ENCODE measurements at places on chromosomes 3 and 15.

DNA sequence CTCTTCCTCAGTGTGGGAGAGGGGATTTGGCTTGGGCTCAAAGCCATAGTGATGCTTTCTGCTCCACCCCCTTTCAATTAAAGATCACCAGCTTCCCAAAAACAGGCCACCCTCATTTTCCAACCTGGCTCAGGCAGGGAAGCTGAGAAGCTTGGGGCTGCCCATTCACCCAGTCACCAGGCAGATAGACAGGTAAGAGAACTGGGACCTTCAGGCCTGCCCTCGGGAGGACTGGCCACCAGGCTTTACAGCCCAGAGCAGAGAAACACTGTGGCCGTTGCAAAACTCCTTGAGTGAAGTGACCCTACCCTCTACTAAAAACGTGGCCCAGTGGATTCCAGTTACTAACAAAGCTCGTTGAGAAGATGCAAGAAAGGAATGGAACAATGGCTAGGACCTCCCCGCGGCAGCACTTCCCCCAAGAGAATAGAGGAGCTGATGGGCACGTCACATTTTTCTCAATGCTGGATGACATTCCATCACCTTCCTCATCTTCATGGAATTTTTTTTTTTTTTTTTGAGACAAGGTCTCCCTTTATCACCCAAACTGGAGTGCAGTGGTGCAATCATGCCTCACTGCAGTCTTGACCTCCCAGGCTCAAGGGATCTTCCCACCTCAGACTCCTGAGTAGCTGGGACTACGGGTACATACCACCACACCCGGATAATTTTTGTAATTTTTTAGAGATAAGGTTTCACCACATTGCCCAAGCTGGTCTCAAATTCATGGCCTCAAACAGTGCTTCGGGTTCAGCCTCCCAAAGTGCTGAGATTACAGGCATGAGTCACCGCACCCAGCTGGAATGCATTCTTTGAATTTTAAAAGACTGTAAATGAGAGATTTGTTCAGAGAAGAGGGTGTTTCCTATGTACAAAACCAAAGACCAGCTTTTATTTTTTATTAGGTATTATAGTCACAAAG, 37.9 kb downstream of the LIPC start:
- no peak for DNase-seq
- no peaks in the 10 kb centered on the region for H3K36me3 ChIP-seq
- H3K4me1 ChIP-seq, result peaks cover 25% of the 10 kb centered on the region
- H3K4me3 ChIP-seq, result no peak overlapping the region

- no peak overlapping the region for H3K27ac ChIP-seq
- H3K4me3 ChIP-seq, result no peak overlapping the region
- H3K36me3 ChIP-seq, result no peaks in the 10 kb centered on the region
- no peaks in the 10 kb centered on the region for H3K27me3 ChIP-seq
- peaks cover 24% of the 10 kb centered on the region for H3K4me1 ChIP-seq
Measured at GRCh38 chr15:57565311-57565710, 26.4 kb upstream of the MYZAP start.

DNA sequence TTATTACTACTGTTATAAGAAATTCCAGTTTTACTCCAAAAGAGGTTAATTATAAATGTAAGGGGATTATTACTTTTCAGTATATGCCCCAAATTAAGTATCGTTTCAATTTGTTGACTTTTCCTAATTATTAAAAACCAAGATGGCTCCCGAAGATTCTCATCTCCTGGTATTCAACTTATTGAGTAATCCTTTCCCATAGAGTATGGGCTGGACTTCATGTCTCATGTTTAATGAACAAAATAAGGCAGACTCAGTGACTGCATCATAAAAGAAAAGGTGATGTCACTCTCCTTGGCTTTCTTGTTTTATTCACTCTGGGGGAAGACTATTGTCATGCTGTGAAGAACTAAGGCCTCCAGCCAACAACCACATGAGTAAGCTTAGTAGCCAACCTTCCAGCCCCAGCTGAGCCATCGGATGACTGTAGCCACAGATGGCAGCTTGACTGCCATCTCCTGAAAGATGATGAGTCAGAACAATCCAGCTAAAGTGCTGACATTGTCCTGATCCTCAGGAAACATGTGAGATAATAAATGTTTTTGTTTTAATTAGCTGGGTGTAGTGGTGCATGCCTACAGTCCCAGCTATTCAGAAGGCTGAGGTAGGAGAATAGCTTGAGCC, 17.3 kb downstream of the IGF2BP2 start:
- no peak for DNase-seq
- H3K36me3 ChIP-seq, result no peaks in the 10 kb centered on the region
- H3K27ac ChIP-seq, result no peak overlapping the region
- H3K4me1 ChIP-seq, result no peaks in the 10 kb centered on the region
- no peaks in the 10 kb centered on the region for H3K27me3 ChIP-seq

DNA sequence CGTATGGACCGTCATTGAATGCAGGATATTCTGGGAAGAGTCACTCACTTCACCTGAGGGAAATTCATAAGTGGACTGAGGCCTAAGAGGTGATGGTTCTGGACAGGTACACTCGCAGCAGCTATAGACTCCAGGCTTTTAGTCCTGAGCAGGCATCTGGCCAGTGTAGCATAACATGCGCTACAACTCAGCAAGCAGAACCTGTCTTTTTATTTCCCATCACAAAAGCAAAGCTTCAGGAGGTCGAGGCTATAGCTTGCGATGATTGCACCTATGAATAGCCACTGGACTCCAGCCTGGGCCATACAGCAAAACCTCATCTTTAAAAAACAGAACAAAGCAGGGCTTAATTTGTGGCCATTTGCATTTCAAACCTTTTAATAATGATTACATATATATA, 185.8 kb downstream of the KCNH8 start:
- no peaks in the 10 kb centered on the region for H3K4me1 ChIP-seq
- H3K27ac ChIP-seq, result no peak overlapping the region
- no peaks in the 10 kb centered on the region for H3K27me3 ChIP-seq
- H3K36me3 ChIP-seq, result no peaks in the 10 kb centered on the region
- DNase-seq, result no peak
- H3K4me3 ChIP-seq, result no peak overlapping the region

- no peak for DNase-seq
- H3K4me3 ChIP-seq, result no peak overlapping the region
- no peaks in the 10 kb centered on the region for H3K27me3 ChIP-seq
- no peaks in the 10 kb centered on the region for H3K36me3 ChIP-seq
Measured at GRCh38 chr3:175336406-175337133, 477.4 kb downstream of the NAALADL2 start.

DNA sequence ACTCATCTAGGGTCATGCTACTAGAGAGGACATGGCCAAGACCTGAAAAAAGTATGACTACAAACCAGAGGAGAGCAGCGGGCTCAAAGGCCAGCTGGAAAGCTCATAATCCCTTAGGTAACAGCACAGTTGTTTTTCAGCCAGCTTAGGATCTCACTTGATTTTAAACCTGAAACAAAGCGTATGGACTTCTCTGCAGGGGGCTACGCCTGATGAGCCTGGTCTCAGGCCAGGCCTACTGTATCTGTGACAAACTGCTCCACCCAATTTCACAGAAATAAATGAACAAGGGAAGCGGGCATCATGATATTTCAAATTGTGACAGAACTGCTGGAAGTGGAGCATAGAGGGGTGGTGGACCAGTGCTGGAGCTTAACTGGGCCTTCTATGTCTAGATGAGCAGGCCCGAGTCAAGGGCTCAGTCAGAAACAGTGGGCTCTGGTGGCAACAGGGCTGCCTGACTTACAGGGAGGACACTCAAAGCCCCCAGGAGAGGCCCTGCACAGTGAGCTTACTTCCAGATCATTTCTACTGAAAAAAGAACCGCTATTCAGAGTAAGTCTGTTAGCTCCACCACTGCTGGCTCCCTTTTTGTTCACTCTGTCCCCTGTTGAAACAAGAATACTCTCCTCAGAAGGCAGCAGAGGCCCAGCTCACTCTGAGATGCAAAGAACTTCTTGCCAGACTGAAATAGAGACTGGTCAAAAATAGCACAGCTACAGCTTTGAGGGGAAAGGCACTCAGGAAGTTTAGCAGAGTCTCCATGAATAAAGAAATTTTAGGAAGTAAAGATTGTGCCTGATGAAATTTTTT, 47.0 kb downstream of the LRIG1 start:
- peaks cover 8% of the 10 kb centered on the region for H3K4me1 ChIP-seq
- no peak overlapping the region for H3K27ac ChIP-seq
- H3K4me3 ChIP-seq, result no peak overlapping the region
- peaks cover 28% of the 10 kb centered on the region for H3K36me3 ChIP-seq
- DNase-seq, result no peak

GRCh38 chr3:119315600-119316312, 21.6 kb downstream of the ARHGAP31 start:
- no peaks in the 10 kb centered on the region for H3K36me3 ChIP-seq
- H3K4me3 ChIP-seq, result no peak overlapping the region
- no peak overlapping the region for H3K27ac ChIP-seq
- no peak for DNase-seq

All from CD4-positive, alpha-beta memory T cell (primary cell).